ENCODE measurements at places on chromosomes 2 and 18.

DNA sequence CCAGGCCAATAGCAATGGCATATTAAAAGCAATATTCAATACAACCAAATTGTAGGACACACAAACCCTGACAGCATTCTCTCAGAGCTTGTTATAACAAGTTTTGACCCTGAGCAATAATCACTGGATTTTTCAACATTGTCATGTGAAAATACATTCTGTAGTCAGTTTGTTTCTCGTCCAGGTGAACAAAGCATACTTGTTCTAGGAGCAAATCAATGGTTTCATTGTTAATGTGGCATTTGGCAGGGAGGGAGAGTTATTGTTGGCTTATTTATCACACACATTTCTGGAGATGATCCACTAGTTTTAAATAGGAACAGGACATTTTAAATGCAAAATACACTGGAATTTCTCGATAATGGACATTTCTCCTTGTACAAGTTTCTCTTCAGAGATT, 69.9 kb upstream of the L3MBTL4 start:
- no peak for DNase-seq

GRCh38 chr2:36379710-36380448, 24.3 kb downstream of the CRIM1 start:
- no peak for DNase-seq

- DNase-seq: no peak
These were observed 656.1 kb downstream of the RNF144A start for GRCh38 chr2:7573166-7573825.

- no peak for DNase-seq
These were observed 794 bp downstream of the DLX2 start for GRCh38 chr2:172101821-172102390.

- DNase-seq: peak; percentile 7
These were observed 222.1 kb downstream of the MTX2 start for GRCh38 chr2:176491172-176491904.

- no peak for DNase-seq
These were observed 19.4 kb downstream of the CFLAR start for GRCh38 chr2:201135386-201135785.

GRCh38 chr2:236988690-236989624, 96.7 kb upstream of the COPS8 start:
- DNase-seq: peak; percentile 21

- DNase-seq: no peak
These were observed 182.7 kb downstream of the UBE2E3 start for GRCh38 chr2:181163139-181163538.

- peak; percentile 68 for DNase-seq
These were observed 157.4 kb downstream of the TAF4B start for GRCh38 chr18:26383454-26384270.

DNA sequence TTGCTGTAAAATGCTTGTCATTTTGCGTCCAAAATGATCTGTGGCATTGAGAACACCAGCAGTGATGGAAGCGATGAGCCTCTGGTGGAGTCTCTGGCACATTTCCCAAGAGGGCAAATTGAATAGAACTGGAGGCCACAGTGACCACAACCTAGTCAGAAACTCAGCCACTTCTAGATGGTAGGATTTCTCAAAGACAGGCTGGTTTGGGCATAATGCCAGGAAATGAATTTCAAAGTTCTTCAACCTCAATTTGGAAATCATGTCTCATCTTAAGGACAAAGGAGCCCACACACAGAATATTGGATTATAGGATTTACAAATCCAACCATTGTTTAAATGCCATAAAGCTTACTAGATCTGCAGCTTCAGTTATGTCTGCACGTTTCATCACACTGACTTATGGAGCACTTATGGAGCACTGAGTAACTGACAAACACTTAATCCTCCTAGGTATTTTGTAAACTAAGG, 132.1 kb downstream of the COL6A3 start:
- peak; percentile 24 for DNase-seq

DNA sequence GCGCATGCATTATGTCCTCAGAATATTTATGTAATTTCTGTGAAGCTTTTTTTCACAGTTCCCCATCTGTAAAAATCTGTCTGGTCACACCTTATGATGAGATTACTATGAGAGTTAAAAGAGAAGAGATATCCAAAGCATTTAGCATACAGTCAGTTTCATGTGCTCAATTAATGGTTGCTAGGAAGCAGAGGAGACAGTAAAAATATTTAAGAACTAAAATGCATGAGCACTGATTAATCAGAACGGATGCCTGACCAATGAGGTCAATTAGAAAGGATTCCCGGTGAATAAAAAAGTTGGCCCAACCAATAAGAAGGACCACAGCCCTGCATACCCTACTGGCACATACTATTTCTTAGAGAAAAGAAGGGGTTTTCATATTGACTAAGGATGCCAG, 12.0 kb upstream of the CRIM1 start:
- no peak for DNase-seq

- peak; percentile 24 for DNase-seq
These were observed 100.7 kb downstream of the ANKRD44 start for GRCh38 chr2:197209742-197210408.

- DNase-seq: no peak
These were observed 3.5 kb downstream of the PRKD3 start for GRCh38 chr2:37321029-37321682.

DNA sequence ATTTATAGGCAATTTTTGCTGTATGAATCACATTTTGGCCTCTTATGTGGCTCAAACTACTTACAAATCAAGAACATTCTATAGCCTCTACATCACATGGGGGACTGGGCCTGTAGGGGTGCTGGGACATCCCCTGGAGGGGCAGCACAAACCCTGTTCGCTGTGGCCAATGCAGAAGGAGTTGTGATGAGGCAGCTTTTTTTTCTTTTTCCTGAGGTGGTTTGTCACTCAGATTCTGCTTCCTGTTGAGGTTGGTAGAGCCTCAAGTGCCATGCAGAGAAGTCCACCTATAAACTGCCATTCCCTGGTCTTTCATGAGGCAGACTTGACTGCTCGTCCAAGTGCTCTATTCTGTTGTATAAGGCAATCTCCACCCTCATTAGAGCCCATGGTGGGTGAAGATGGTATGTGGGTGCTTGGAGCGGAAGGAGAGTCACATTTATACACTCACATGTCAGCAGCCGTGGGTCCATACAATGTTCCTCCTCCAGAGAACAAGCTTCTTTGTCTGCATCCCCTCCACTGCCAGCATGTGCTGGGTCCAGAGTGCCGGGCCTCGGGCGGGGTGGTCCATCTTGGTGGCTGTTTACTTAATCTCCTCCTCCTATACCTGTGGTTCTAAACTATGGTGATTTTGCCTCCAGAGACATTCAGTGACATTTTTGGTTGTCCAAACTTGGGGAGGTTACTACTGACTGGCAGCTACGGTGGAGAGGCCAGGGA, 120.3 kb downstream of the ACOXL start:
- DNase-seq: peak; percentile 34

Measured in trophoblast cell (in vitro differentiated cells and primary cell).